LoVo (cell line): ENCODE measurements at places on chromosomes 3 and 15.

DNA sequence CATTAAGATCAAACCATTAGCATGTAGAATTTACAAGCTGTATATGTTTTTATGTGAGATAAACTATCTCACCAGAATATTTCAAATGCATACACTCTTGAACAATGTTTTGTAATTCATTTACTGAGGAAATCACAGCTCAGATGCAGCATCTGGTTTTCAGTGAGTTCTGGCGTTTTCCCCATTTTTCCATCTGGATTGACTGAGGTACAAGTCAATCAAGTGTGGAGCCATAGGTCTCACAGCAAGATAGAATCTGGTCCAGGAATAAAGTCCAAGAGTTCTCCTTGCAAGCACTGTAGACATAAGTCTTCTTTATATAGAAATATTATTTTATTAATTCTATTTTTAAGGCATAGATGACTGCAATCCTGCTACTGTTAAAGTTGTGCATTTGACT is 219.3 kb downstream of the ZBBX start:
- no peak for DNase-seq

DNA sequence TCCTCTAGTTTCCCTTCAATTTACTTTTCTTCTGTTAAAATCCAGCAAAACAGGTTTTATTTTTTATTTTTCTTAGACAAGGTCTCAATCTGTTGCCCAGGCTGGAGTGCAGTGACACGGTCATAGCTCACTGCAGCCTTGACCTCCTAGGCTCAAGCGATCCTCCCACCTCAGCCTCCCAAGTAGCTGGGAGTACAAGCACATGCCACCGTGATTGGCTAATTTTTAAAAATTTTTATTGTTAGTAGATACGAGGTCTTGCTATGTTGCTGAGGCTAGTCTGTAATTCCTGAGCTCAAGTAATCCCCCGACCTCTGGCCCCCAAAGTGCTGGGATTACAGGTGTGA is 41.6 kb downstream of the ILDR1 start:
- no peak for DNase-seq

GRCh38 chr15:75193976-75194375 is 7.7 kb upstream of the C15orf39 start:
- DNase-seq = no peak

DNA sequence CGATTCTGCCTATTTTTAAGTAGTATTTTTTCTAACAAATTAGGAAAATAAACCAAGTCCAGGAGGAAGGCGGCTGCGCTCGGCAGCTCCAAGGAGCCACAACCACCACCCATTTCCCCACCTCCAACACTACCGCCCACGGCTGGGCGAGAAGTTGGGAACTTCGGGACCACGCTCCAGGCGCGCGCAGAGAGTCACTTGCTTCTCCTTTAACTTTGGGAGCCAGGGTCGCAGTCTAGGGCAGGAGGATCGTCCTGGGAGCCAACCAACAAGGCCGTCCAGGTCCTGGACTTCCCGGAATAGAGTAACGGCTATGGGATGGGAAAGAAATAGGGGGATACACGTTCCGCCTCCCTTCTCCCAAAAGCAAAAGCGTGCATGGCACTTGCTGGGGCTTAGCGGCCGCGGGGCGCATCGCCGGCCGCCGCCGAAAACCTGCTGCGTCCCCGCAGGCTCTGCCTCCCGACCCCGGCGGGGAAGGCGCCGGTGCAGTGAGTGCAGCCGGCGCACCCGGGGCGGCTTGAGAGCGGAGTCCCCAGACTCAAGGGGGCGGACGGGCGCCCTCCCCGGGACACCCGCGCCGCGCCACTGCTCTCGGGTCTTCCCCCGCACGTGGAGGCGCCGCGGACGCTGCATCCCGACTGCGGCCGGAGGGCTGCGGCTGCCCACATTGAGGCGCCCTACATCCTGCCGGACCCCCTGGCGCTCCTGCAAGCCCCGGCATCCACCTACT is 699 bp downstream of the MEGF11 start:
- DNase-seq = no peak

DNA sequence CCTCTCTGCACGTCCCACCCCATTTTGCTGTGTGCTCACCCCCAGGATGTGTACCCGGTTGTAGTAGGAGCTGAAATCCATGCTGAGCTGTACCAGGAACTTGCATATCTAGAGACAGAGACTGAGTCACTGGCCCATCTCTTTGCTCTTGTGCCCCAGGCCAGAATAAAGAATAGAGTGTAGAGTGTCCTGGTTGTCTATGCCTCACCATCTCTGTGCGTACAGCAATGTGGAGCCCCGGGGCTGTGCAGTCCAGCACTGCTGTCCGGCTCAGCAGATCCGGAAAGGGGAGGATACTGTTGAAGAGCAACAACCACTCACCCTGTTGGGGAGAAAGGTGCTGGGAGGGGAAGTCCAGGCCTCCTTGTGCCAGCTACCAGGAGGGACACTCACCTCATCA is 2.6 kb downstream of the DALRD3 start:
- DNase-seq = no peak

DNA sequence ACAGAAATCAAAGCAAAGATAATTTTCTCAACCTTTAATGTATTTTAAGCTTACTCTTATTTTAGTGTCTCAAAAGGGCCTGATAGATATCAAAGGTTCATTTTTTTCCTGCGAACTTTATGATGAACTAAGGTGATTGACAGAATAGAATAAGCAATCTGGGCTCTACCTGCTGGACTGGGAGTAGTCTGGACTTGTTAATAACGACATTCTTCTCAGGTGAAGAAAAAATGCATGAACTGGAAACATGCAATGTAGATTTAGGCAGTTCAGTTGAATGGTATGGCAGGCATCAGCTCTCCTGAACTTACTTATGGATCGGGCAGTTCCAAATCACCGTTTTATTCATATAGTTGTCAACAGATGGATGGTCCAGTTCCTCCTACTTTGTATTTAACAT is 189.7 kb upstream of the ZBTB20 start:
- DNase-seq = no peak

DNA sequence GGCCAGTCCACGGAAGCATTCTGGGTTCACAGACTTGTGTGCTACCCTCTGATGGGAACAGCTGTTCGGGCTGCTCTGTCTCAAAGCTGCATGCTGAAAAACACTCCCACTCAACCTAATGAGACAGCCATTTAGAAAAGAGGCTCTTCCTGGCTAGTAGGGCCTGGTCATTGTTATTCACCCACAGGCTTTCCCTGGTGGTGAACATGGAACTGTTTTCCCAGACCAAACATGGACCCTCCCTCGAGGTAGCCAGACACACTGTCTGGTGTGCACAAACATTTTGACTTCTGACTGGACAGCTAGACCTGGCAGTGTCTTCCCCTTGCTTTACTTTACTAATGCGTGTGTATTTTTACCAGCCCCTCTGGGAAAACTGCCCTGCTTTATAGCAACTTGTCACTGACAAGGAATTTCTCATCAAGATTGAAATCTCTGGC is 39.0 kb downstream of the MECOM start:
- DNase-seq = no peak

- no peak for DNase-seq
These were observed 9.8 kb downstream of the TM2D3 start for GRCh38 chr15:101642361-101642760.

- DNase-seq = no peak
These were observed 40.6 kb downstream of the LYZL4 start for GRCh38 chr3:42369832-42370231.

DNA sequence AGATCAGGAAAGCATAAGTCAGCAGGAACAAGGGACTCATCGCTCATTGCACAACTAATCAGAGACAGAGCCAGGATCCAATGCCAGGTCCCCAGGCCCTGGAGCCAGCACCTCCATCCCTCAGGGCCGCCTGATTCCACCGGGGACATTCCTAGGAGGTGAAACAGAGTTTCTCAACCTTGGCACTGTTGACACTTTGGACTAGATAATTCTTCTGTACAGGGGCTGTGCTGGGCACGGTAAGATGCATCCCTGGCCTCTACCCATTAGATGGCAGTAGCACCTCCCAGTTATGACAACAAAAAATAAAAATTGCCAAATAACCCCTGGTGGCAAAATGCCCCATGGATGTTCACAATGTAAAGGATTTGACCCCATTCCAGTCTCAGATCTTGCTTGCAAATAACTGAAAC is 127.7 kb downstream of the MTHFS start:
- DNase-seq = no peak

DNA sequence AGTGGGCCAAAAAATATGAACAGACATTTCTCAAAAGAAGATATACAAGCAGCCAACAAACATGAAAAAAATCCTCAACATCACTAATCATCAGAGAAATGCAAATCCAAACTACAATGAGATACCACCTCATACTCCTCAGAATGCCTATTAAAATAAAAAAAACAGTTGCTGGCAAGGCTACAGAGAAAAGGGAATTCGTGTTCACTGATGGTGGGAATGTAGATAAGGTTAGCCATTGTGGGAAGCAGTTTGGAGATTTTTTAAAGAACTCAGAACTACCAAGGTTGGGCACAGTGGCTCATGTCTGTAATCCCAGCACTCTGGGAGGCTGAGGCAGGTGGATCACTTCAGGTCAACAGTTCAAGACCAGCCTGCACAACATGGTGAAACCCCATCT is 27.8 kb upstream of the C15orf40 start:
- DNase-seq = no peak

DNA sequence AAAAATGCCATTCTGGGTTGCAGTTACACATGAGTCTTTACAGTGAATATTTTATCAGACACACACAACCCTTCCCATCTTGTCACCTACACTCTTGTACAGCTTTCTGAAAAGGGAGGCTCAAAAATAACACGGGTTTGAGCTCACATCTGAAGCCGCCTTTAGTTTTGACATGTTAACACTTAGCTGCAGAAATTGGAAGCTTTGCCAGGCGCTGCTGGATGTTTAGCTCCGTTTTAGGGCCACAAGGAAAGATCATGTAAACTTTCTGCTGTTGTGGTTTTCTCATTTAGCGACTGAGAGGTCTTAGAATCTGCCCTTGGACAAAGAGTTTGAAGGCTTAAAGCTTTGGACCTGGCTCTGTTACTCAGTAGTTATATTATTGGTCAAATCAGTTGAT is 120.1 kb downstream of the OXNAD1 start:
- no peak for DNase-seq

DNA sequence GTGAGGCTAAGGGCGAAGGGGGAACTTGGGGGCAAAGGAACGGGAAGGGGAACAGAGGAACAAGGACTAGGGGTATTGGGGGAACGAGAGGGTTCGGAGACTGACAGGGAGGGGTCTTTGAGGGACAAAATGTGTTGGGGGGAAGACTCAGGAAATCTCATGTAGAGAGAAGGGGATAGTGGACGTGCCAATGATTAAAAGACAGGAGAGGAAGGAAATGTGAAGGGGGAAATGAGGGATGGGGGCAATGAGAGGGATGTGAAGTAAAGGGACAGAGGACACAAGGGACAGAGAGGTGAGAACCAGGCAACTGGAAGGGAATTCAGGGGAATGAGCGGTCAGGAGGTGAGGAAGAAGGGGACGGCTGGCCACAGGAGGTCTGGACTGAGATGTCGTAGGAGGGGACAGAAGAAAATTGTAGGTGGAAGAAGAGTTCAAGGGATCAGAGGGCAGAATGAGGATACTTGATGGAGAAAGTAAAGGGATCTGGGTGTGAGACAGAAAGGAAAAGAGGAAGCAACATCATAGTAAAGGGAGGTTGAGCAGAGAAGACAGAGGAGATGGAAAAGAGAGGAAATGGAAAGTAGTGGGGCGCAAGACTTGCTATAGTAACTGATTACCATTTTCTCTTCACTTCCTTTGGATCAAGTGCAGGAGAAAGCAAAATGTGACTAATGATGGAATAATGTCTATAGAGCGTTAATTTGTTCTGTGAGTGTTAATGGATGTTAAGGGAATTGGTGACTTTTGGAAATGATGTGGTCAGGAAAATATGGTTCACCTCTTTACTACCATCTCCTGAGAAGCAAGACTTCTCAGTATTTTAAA is 749 bp downstream of the RAB8B start:
- no peak for DNase-seq

DNA sequence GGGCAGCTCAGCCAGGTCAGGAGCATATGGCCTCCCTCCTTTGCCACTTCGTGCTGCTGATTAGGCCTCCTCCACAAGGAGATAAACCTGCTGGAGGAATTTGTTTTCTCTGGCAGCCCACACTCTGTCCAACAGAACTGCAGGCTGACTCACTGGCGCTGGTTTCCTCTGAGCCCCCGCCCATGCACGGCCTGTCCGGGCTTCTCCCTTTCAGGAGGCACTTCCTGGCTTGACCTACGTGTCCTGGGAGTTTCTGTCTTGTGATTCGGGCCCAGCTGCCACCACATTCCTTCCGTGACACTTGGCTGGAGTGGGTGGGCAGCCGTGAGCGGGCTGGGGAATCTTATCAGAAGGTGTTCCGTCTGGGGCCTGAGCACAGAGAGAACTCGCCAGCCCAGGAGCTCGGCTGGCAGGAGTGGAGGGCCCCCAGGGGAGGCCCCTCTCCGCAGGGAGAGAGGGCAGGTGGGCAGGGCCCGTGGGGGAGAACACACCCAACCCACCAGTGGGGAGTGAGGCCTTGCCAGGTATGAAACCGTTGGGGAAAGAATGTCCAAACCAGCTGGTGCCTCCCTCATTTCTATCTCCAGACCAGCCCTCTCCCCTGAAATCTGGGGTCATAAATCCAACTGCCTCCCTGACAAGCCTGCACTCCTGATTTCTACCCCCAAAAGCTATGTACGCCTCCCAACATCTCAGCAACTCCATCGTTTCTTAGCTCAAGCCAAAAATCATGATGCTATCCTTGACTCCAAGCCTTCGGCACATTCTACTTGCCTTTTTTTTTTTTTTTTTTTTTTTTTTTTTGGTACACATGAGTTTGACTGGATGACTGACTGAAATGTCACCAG is 110.6 kb upstream of the MEF2A start:
- peak; percentile 58 for DNase-seq

GRCh38 chr3:47836986-47837385 is 34.0 kb downstream of the DHX30 start:
- DNase-seq = no peak

DNA sequence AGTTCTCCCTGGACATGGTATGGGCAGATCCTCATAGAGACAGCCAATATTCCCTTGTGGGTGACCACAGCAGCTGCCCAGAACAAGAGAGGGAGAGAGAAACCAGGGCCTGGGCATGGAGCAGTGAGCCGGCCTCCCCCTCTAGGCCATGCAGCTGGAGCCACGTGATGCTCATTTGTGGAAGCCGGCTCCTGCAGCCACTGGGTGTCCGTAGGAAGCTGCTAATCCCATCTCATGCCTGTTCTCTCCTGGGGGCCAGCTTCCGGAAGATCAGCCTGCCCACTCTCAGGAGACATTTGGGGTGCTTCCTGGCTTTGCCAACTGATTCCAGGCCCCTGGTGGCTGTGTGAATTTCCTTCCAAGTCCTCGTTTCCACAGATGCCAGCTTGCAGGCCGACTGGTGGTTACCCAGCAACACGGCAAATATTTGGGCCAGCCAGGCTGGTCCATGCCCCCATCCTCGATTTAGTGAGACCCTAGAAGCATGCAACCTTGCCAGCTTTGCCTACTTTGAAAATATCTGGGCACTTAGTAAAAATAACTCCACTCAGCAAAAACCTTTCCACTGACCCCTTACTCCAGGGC is 55.3 kb downstream of the LINGO1 start:
- DNase-seq = no peak

GRCh38 chr3:139481116-139481515 is 4.8 kb upstream of the RBP2 start:
- no peak for DNase-seq

- DNase-seq = peak; percentile 52
These were observed 158.8 kb downstream of the CLSTN2 start for GRCh38 chr3:140093742-140094141.
